Stimulated activated CD4-positive, alpha-beta T cell treated with anti-CD3 and anti-CD28 coated beads, Interleukin-2, amount 100 ng/mL, for 4 hours (primary cell): ENCODE measurements at places on chromosomes 6 and 20.
A peak's percentile ranks its signal among the peaks of the same experiment; 100 is the strongest.

GRCh38 chr6:150720774-150721233, 121.1 kb downstream of the PLEKHG1 start:
- DNase-seq: no peak

GRCh38 chr20:63048516-63049190, 41.9 kb upstream of the BHLHE23 start:
- no peak for DNase-seq

- DNase-seq: peak; percentile 59
These were observed 10.0 kb downstream of the SLCO4A1 start for GRCh38 chr20:62652041-62652893.

DNA sequence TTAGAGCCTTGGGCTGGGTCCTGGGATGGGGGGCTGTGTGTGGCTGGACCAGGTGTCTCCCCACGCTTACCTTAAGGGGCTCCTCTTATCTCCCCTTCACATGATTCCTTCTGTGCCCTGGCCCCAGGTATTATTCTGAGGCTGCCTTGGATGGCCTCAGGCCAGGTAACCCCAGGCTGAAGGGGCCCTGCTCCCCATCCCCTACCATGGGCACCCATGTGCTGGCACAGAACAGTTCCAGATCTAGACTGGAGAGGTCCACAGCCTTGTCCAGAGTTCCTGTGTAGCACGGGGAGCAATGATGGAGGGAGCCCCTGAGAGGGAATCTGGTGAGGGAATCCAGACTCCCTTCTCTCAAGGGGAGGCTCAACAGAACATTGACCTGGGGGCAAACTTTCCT, 32.1 kb downstream of the MOCS1 start:
- no peak for DNase-seq

DNA sequence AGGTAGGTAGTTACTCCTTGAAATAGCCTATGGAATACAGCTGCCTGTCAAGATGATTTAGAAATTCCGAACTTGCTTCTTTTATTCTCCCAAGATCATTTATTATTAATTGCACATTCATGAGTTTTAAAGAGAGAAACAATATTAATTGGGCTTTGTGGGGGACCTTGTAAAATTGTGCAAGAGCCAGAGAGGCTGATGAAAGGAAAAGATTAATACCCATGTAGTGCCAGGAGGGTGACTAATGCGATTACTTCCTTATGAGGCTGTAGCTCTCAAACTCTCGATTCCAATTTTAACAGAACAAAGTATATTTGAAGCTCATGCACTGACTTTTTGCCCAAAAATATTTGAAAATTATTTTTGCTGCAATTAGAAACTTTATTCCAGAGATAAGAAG, 423.8 kb upstream of the ID4 start:
- DNase-seq: no peak

DNA sequence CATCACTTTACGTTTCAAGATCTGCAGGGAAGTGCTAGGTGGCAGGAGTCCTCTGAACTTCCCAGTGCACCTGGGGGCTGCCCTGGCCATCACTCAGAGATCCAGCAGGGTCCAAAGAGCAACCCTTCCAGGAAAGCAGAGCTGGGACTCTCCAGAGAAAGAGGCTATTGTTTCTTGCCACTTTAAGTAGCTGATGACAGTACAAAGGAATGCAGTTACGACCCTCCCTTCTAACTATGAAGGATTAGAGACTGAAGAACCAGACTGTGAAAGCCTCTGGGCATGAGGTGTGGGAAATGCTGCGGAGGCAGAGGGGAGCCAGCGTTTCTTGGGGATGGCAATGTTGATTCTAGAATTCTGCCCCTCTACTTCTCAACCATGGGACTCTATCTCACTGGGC, 189.1 kb upstream of the SUPT3H start:
- DNase-seq: no peak

DNA sequence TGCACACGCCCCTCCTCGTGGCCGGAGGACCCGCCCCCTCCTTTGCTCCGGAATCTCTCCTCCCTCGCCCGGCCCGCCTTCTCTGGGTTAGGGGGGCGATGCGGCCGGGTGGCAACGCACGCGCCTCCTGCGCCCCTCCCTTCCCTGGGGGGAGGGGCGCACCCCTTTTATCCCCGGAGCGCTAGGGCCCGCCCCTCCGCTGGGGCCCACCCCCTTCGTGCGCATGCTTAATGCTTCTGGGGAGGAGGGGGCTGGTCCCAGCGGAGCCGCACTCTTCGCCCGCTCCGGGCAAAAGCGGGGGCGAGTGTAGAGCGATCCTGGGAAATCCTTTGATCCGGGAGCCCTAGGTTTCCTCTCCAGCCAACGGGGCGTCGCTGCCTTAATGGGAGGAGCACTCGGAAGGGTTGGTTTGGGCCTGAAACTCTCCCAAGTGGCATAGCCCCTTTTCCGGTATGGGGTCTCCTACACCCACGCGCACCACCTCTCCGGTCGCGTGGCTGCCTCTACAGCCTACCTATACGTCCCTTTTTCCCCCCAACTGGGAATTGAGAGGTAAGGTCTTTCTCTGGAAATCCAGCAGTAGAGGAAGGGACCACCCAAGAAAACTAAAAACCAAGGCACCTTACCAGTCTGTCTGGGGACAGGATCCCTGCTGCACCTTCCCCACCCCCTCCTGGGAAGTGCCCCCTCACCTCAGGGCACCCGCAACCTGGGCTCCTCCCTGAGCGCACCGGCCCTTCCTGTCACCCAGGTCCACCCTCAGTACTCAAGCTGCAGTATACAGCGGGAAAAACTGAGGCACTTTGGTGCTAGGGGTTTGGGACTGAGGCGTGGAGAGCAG, 2.1 kb downstream of the SOX12 start:
- DNase-seq: peak; percentile 66

DNA sequence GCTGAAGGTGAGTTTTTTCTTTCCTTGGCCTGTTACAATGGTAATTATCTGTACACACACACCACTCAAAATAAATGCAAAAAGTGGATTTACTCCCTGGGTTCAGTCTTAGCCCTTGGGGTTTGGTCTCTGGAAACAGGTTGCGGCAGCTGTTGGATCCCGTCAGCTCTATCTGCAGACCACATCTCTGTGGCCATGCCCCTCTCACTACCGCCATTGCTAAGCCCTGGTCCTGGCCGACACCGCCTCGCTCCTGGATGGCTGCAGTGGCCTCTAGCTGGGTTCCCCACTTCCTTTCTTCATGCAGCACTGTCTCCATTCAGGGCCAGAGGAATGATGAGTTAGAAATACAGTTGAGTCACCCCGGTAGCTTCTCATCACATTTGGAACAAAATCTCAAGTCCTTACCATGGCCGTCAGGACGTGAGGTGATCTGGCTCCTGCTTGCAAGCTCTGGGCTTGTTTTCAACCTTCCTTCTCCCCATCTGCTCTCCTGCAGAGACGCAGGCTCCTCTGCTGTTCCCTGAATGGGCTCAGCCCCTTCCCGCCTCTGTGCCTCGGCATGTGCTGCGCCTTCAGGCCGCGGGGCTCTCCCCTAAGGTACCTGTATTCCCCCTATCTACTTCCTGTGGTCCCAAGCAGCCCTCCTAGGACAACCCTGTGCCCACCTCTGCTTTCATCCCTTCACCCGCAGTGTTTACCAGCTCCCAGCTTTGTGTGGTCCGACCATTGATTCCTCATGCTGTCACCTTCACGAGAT, 38.0 kb downstream of the EFCAB8 start:
- no peak for DNase-seq

DNA sequence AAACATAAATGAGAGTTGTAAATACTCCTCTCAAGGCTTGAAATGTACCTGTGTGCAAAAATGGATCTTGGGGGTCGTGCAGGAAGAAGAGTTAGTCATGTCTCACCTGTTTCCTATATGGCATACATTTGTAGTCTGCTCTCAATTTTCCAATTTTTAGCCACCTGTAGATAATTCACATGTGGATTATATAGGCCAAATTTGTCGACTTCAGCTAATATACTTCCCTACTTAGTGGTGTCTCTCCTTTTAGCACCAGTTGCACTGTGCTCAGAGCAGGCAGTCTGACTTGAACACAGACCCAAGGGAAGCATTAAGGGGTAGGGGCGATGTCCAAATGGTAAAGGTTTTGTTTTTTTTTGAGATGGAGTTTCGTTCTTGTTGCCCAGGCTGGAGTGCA, 1.9 kb downstream of the RBM24 start:
- DNase-seq: no peak
